ENCODE measurements at places on chromosomes 5 and 9. TPM values are rescaled to one million over a fixed set of nuclear protein-coding genes. Genes with fewer than 3 reads are reported as not detected.

The C1QTNF2 gene
- total RNA-seq: 2.3 TPM

The UBQLN1 gene
- 73.3 TPM for total RNA-seq

The KCNMB1 gene
- 2.2 TPM for total RNA-seq

The GAS1 gene
- 33.5 TPM for total RNA-seq

The KIF12 gene
- total RNA-seq: 0.09 TPM

The BSPRY gene
- total RNA-seq: 1.6 TPM

The RANBP3L gene
- total RNA-seq: 1.2 TPM

The SPATA6L gene
- total RNA-seq: 0.56 TPM

The EMB gene
- 35.8 TPM for total RNA-seq

The MOCS2 gene
- total RNA-seq: 63.7 TPM

DNA sequence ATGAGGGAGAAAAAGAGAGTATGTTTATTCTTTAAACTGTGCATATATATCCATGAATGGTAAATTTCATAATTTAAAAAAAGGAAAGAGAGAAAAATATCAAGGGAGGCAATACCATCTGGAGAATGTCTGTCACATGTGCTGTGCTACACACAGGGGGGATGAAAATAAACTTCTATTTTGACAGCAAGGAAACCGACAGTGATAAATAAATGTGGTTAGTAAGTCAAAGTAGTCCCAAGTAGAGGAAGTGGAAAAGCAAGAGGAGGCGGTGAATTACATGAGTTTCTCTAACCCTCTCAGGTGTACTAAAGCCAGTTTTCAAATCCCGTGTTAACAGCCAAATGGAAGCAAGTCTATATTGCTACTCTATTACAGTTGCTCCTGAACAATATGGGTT is 83.3 kb downstream of the ICE1 start:
- DNase-seq: no peak

- no peak for DNase-seq
These were observed 242.1 kb downstream of the HCN1 start for GRCh38 chr5:45454114-45454513.

DNA sequence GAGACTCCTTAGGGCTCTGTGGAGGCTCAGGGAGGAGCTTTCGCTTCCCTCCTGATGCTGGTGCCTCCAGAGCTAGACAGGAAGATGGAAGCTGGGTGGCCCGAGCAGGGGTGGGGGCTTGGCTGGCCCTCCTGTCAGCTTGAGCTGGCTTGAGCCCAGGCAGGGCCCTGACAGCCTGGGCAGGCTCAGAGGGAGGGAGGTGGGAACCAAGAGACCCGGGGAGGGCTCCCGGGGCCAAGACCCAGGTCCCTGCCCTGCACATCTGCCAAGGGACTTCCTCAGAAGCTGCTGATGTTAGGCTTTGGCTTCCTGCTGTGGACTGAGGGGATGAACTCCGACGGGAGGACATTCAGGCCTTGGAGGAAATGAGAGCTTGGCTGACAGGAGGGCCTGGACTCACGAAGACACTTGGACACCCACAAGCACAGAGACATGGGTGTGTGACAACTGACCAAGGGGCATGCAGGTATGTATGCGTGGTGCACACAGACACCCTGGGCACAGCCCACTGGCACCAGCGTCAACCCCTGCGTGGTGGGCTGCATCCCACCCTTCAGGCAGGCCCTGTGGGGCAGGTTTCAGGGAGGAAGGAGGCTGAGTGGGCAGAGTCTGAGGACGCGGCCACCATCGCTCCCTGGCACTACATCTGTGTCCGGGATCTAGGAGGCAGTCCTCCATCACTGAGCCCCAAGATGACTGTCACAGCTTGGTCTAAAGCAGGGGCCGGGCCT is 1.7 kb upstream of the LTC4S start:
- DNase-seq: peak; percentile 62

DNA sequence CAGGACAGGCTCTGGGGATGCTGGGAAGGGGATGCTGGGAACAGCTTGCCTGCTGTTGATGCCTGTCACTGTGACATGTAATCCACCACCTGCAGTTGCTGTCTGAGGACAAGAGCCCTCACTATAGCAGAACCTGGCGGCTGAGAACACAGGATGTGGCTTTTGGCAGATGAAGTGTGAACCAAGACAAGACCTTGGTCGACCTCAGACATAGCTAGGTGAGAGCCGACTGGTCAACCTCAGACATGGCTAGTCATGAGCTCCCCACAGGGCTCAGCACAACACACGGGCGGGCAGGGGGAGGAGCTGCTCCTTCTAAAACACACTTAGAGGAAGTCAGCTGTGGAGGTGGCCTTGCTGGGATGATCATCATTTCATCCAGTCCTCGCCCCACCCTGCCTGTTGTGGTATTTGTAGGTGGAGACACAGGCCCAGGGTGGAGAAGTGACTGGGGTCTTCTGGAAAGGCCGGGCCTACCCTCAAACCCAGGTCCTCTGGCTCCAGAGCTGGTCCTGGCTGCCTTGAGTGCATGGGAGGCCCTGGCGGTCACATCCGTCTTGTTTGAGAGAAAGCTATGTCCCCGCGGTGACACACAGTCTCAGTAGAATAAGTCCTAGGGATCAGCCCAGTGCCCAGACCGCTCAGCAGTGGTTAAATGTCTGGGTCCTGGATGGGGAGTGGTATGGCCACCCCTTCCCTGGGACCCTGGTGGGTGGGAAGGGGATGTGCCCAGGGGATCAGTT is 6.1 kb downstream of the SUSD3 start:
- no peak for DNase-seq

DNA sequence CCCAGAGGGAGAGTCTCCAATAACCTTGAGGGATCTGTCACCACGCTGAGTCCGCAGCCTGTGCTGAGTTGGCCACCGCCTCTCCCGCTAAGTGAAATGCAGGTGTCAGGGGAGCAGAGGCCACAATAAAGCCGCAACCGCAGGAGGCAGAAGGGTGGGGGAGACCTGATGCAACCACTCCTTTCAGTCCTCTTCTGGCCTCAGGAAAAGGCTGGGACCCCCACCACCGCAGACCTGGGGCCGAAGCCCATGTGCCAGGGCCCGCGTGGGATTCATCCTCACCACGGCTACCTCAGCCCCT is 576 bp downstream of the MAP1B start:
- no peak for DNase-seq

DNA sequence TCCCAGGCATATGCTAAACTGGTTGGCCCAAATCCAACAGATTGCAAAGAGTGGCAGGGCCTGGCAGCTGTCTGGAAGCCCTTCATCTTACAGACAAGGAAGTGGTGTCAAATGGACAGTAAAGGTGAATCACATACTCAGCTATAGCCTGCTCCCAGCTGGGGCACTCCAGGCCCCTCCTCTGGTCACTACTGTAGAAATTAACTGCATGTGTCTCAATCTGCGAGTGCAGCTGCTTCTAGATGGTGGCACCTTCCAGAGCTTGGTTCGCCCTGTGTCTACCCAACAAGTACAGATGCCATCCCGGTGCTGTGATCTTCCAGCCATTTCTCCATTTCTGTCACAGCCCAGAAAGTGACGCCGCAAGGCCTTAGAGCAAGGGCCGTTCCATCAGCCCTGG is 50.2 kb downstream of the OTULIN start:
- DNase-seq: no peak

GRCh38 chr5:32265902-32266301 is 46.8 kb downstream of the MTMR12 start:
- DNase-seq: no peak

DNA sequence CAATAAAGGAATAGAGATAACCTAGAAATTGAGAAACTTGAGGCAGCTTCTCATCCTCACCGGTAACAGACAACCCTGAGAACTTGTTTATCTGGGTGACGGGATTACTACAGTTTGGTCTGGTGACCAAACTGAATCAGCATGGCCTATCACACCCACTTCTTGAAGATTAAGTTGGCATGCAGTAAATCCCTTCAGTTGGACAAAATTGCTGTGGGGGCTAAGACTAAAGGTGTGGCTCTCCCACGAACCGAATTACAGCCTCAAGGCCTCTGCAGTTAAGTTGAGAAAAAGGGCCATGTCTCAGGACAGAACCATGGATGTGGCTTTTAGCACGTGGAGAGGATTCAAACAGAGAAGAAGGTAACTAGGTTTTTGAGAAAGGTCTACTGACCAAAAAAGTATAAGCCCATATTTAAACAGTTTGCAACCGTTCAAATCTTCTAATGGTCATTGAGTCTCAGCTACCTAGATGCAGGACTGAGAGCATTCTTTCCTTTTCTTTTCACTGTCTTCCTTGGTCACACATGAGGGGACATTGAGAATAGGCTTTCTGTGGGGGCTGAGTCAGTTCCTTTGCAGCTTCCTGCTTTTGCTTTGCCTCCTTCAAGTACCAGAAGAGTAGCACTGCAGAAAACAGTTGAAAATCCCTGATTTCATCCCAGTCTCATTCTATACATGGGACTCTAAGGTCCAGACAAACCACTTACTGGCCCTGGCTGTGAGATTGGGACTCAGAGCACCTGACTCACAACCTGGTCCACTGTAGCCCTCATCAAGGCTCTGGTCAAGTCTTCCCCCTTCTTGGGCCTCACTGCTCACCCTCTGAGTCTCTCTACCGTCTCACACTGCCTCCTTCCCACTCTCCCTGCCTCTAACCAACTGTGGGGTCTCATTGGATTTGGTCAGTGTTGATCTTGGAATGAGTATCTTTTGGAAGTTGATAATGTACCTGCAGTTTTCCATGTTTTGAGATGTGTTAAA is 30.9 kb downstream of the PDE6A start:
- DNase-seq: no peak

DNA sequence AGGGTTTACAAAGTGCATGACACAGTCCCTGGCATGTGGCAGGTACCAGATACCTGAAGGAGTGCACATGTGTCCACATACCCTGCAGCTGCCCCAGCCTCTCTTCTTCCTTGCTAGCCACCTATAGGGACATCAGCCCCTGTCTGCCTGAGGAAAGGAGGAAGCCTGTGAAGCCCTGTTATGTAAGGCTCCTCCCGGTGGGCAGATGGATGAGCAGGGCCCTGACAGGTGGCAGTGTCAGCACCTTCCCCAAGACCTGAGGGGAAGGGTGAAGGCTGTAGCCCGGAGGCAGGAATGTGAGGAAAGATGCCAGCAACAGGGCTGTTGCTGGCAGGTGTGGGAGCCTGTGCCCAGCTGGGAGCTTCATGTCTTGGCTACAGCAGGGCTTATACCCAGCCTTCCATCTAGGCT is 21.7 kb downstream of the TCF7 start:
- peak; percentile 2 for DNase-seq

DNA sequence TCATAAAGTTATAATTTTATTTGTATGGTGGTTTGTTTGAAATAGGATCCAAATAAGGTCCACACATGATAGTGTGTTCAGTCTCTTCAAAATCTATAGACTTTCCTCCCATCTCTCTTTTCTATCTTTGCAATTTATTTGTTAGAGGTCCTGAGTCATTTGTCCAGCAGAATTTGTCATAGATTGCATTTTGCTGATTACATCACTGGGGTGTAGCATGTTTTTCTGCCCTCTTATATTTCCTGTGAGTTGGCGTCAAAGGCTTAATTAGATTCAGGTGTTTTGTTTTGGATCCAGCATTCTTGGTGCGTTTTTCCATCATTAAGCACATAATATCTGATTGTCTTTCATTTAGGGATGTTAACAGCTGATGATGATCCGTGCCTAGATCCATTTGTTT is 15.0 kb downstream of the CYFIP2 start:
- no peak for DNase-seq

DNA sequence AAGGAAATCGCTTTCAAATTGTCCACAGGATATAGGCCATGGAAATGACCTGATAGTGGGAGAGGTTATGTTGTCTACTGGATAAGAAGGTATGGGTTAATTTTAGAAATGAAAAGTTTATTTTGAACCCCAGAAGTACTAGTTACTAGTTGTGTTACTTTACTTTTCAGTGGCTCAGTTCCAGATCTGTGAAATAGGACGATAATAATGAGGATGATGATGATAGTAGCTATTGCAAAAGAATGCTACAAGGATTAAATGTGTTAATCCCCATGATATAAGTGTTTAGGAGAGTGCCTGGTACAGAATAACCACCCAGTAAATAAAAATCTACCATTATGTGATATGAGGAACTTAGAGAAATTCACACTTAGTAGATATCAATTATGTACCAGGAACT is 120.8 kb downstream of the PDE4D start:
- no peak for DNase-seq

- DNase-seq: no peak
These were observed 10.3 kb upstream of the ANKHD1 start for GRCh38 chr5:140391312-140391711.
